Hematopoietic multipotent progenitor cell treated with erythropoietin and hydrocortisone succinate and interleukin-3 and kit ligand, for 15 days (in vitro differentiated cells): ENCODE measurements at places on chromosomes 4 and X.

- DNase-seq, result no peak
Measured at GRCh38 chr4:36323816-36324419, 42.5 kb downstream of the DTHD1 start.

DNA sequence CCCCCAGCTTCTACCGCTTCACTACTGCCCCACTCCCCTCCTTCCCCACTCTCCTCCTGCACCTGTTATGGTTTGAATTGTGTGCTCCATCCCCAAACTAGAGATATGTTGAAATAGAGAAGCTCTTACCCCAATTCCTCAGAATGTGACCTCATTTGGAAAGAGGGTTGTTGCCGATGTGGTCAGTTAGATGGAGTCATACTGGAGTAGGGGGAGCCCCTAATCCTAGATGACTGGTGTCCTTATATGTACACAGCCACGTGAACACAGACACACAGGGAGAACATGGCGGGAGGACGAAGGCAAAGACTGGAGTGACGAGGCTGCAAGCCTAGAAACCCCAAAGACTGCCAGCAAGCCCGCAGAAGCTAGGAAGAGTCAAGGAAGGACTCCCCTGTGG lies 84.3 kb downstream of the FHDC1 start:
- DNase-seq, result no peak

DNA sequence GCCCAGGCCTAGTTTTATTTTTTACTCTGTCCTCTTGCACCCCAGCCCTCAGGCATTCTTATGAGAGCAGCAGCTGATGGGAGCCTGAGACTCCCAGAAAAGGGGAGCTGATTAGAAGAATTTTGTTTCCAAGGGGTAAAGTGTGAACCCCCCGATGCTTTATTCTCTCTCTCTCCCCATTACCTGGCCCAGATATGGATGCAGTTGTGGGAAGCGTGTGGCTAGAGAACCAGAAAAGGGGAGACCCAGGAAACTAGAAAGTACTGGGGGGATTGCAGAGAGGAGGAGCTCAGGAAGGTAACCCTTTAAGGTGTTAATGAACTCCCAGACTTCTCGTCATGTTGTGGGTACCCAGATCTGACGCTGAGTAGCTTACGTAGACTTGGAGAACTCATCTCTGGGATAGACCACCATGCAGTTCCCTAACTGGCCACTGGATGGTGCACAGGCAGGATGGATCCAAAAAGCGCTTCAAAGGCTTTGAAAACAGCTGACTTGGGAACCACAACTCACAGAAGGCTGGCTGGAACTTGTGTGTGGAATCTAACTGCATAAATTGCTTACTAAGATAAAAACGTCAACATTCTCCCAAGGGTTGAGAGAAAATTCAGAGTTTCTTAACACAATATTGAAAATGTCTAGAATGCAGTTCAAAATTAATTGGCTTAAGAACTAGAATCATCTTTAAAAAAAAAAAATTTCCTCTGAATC lies 64.7 kb downstream of the TBC1D14 start:
- DNase-seq, result peak; percentile 88

GRCh38 chrX:139844163-139844562 lies 88.7 kb downstream of the ATP11C start:
- DNase-seq, result no peak
